Epithelial cell of alveolus of lung (primary cell): ENCODE measurements at places on chromosomes 7 and 10. TPM values are rescaled to one million over a fixed set of nuclear protein-coding genes. Genes with fewer than 3 reads are reported as not detected.

The OPN1SW gene
- not detected in 2 replicates for total RNA-seq

The GNG11 gene
- total RNA-seq = 50.5 and 76.7 TPM in 2 replicates

The CREB5 gene
- total RNA-seq = 8.5 and 9.2 TPM in 2 replicates

The PSD gene
- 6.8 and 12.2 TPM in 2 replicates for total RNA-seq
